ENCODE measurements at places on chromosomes 12 and 14.
A peak's percentile ranks its signal among the peaks of the same experiment; 100 is the strongest.

GRCh38 chr12:22160396-22161003 is 114.5 kb downstream of the CMAS start:
- DNase-seq, result no peak

DNA sequence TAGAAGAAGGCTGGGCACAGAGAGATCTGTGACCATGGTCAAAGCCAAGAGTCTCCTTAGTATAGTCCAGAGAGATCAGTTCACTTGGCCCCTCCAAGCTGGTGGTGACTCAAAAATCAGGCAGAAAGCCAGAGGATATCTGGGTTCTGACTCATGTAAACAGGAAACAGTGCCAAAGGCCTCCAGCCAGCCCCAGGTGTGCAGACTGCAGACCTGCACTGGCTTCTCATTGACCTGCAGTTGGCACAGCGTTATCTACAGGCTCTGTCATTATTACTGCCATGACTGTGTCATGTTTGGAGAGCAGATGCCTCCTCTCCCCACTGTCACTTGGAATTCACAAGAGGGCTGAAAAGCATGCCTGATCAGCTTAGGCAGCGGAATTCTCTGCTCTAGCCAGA is 295.7 kb upstream of the PRKD1 start:
- peak; percentile 81 for DNase-seq

DNA sequence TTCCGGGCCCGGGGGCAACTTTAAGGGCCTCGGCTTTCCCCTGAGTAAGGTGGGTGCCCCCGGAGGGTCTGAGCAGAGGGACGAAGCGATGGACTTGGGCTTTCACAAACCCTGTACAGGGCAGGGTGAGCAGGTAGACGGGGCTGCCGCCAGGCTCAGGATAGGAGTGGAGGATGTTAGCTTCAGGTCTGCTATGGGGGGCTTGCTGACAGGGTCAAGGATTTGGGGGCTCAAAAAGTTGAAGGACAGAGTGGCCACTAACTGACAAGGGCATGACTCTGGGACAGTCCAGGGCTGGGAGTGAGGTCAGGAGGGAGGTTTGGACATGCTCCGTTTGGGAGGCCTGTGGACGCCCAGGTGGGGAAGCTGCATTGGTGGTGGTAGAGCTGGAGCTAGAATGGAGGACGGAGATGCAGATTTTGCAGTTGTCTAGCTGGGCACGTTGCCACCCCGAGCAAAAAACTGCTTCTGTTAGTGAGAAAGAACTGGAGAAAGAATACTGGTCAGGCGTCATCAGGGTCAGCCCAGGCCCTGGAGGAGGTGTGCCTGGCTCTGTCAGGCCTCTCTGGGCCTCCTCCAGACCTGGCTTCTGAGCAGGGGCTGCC is 113.3 kb downstream of the ADGRD1 start:
- no peak for DNase-seq

- no peak for DNase-seq
Measured at GRCh38 chr14:57182760-57183503, 85.8 kb downstream of the EXOC5 start.

GRCh38 chr14:70188322-70188658 is 461 bp downstream of the SLC8A3 start:
- no peak for DNase-seq

DNA sequence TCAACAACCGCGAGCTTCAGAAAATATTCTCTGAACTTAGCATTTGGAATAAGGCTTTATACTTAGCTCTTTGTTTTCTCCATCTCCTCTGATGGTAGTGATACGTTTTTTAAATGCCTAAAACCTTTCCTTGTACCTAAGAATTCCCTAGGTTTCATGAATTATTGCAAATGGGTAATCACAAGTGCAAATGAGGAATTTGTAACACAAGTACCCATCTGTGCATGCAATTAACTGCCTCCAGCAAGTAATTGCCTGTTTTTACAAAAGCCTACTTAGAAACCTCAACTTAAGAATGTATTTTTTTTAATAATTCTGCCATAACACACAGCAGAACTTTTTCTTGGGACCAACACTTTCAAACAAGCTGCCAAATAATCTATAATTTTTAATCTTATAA is 149.2 kb downstream of the PHLDA1 start:
- no peak for DNase-seq

GRCh38 chr12:105427883-105428282 is 97.4 kb downstream of the C12orf75 start:
- no peak for DNase-seq

- no peak for DNase-seq
Measured at GRCh38 chr14:87449016-87449415, 544.0 kb downstream of the GALC start.

DNA sequence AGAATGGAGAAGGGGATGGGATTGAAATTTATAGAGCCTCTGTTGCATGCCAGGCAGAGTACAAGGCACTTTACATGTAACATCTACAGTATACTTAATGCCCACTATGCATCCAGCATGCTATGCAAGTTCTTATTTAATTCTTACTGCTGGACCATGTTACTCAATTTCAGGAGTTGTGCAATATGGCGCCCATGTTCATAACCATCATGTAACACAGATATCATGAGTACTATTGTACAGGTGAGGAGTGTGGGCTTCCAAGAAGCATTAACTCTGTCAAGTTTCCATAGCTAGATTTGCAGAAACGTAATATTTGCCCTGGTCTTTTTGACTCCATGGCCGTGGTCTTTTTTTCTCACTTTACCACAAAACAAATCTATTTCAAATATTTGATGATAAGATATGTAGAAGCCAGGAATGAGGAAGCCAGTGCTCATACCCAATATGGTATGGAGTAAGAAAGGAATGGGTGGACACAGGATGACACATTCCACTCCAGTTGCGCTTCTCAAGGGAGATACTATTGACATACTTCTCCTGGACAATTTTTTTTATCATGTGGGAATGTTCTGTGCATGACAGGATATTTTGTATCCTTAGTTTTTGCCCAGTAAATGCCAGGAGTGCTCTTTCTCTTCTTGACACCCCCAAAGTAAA is 191.8 kb downstream of the C12orf75 start:
- no peak for DNase-seq

DNA sequence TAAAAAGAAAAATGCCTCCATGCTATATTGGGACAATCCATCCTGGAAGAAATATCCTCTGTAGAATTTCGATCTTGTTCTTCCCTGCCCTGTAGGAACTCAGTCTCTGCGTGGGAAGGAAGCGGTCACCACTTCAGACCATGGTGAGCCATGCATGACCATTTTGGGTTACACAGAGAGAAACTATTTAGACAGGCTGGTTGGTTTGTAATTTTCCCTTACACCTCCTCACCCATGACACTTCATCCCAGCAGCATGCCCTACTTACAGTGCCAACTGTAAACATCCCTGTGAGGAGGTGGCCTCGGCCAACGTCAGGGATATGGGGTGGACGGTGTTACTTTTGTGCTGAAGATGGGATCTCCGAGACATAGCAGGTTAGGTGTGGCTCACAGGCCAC is 121.4 kb downstream of the SMOC1 start:
- DNase-seq, result no peak

GRCh38 chr14:77097006-77097699 is 905 bp upstream of the CIPC start:
- DNase-seq, result no peak

GRCh38 chr12:64782191-64782876 is 23.1 kb upstream of the GNS start:
- DNase-seq, result no peak

DNA sequence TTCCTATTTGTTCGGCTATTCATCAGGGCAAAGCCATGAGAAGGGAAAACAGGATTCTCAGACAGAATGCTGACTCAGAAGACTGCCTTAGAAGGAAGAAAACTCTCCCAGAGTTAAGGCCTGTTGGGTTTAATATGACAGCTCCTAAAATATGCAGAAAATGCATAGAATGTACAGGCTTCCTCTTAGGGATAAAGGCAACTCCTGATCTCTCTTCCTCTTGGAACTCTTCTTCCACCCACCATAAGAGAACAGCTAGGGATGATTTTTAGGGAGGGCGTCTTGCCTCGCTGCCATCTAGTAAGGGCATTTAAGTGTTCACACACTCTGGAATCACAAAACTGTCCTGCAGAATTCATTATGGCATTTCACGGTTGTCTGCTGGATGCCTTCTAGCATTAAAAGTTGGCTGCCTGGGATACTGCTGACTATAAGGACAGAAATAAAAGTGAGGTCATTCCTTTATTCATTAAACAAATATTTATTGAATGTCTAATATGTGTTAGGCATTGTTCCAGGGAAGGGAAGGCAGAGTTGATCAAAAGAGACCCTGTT is 73.7 kb downstream of the DCAF5 start:
- peak; percentile 75 for DNase-seq

- no peak for DNase-seq
Measured at GRCh38 chr12:113418213-113418879, 3.8 kb upstream of the SDSL start.

- no peak for DNase-seq
Measured at GRCh38 chr12:93569656-93570551, 2.6 kb upstream of the SOCS2 start.

GRCh38 chr12:27974735-27975221 is 2.2 kb upstream of the PTHLH start:
- no peak for DNase-seq

- no peak for DNase-seq
Measured at GRCh38 chr12:20657496-20657895, 37.6 kb upstream of the SLCO1C1 start.

DNA sequence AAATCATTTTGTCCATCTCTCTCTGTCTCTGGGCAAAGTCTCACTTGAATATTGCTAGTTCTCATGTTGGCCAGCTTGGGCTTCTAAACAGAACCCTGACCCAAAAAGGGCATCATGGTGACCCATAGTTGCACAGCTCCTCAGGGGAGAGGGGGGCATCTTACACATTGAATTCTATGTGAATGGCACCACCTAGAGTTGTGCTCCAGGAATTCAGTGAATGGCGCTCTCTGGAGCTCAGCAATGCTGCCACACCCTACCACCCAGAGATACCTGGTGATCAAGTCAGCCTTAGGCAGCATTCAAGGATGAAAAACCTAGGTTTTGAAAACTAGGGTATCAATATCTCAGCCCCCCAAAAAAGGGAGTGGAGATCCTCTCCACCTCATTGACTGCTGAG is 50.6 kb downstream of the SMUG1 start:
- no peak for DNase-seq

- DNase-seq, result no peak
Measured at GRCh38 chr14:76771437-76771980, 10.2 kb downstream of the VASH1 start.

All from Panc1 (cell line).